ENCODE measurements at places on chromosomes 12 and 14.

- peak; percentile 44 for DNase-seq
Measured at GRCh38 chr14:49853572-49854375, 1.2 kb upstream of the NEMF start.

DNA sequence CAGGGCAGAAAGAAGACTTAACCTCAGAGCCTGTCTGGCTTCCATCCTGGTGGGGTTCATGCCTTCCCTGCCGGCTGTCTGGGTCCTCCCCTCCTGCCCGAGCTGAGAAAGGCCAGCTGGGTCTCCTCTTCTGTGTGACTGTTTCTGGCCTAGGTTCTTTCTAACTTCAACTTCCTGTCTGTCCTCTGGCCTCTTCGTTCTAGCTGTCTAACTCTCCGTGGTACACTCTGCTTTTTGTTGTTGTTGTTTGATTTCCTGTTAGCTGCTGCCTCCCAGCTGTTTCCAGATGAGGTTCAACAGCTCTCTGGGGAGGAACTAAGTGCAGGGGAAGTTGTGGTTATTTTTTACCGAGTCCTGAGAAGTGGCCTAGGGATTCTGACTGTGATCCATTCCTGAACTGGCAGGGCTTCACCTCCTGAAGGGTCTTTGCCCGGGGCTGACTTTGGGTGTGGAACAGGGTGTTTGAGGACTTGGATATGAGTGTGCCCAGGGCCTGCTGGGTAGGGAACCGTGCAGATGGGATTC lies 3.2 kb downstream of the MLXIP start:
- no peak for DNase-seq

DNA sequence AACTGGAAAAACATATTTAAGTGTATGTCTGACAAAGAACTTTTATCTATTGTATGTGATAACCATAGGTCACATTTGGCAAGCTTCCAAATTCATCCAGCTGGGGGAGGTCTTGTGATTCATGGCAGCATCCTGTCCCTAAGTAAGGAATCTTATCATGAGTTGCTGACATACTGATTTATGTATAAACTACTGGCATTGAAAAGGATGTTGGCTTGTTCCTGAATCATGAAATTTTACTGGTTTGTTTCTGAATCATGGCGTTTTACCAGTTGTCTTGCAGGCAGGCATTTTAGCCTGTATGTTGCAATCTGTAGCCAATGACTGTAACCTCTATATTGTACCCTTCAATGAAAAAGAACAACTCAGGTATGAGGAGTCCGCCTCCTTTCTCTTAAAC lies 244.8 kb downstream of the IPO8 start:
- DNase-seq: no peak

DNA sequence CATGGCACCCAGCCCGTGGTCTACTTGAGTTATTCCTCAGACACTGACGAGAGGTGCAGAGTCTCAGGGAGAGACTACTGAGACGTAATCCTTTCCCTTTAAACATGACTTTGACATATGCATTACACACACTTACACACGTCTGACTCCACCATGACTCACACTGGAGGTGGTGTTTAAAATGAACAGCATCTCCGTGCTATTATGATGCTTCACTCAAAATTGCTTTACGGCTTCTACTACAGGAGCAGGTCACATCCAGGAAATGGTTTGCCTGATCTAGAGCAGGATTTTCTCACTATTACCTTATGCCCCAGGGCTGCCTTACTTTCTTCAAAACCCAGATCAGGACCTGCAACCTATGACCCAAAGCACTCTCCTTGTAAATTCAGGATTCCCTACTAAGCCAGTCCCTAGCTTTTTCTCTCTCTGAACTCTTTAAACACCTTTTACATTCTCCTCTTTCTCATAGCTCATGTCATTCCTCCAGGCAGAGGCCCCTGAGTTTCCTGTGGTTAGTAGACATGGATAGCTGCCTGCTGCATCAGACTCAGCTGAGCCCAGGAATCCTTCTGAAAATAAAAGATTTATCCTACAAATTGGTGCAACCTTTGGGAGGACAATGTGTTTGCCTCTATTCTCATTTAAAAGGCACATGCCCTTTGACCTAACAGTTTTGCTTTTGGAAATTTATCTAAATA lies 31.2 kb downstream of the TMCC3 start:
- DNase-seq: no peak

GRCh38 chr14:60165547-60165876 lies 314 bp upstream of the DHRS7 start:
- no peak for DNase-seq
